ENCODE measurements at places on chromosomes 13 and 19.

- no peak for DNase-seq
Measured at GRCh38 chr13:107743526-107743925, 471.8 kb downstream of the LIG4 start.

DNA sequence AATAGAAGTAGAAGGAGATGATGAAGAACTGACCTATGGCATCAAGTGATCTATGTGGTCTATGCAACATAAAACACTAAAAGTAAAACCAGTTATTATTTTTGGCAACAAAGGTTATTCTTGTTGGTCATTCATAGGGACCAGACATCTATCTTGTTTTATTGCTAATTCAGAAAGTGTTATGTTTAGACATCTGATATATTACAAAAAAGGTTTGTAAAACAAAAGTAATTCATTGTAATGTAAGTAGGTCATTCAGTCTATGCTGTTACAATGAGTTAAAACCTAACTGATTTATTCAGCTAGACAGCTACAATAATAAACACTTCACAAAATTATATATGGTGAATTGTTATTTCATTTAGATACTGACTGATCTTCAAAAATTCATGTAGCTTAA is 461.9 kb downstream of the PCDH17 start:
- no peak for DNase-seq

DNA sequence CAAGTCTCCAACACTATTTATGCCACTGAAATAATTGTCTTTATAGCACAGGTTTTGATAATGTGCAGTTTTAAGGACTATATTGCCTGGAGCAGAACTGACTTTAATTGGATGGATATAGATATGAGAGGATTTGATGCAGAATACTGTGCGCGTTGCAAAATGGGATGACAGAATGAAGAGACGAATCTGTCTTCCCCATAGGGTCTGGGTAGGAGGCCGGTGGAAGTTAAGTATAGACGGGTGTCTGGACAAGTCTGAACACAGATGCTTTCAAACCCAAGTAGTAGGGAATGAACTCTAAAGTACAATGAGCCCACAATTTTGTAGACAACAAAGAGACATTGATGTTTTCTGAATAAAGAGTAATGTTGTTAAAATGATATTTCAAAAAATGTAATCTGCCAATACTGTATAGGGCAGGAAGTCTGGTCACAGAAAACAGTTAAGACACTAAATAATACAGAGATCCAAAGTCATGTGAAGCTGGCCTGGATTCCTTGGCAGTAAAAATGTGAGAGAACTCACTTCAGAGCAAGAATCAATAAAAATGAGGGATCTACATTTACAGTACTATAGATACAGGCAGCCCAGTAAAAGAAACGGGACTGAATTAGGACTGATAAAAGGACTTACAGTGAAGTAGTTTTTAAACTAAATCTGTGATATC is 125.5 kb downstream of the ENOX1 start:
- DNase-seq, result no peak

GRCh38 chr13:33721724-33722123 is 96.2 kb upstream of the RFC3 start:
- DNase-seq, result no peak

- no peak for DNase-seq
Measured at GRCh38 chr13:33139780-33140535, 123.7 kb downstream of the KL start.

DNA sequence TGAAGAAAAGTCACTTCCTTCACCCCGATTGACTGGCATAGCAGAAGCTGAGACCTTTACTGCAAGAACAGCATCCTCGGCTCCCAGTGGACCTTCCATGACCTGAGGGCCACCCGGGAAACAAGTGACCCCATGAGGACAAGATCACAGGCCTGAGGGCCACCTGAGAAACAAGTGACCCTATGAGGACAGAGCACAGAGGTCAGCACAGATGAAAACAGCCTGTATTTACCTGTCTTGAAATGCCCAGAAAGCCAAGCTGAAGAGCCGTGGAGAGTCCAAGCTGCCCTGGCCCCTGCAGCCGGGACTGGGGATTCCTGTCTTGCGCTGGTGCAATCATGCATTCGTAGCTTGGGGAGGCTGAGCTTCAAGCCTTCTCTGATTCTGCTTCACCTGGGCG is 114.2 kb upstream of the SPACA7 start:
- no peak for DNase-seq

DNA sequence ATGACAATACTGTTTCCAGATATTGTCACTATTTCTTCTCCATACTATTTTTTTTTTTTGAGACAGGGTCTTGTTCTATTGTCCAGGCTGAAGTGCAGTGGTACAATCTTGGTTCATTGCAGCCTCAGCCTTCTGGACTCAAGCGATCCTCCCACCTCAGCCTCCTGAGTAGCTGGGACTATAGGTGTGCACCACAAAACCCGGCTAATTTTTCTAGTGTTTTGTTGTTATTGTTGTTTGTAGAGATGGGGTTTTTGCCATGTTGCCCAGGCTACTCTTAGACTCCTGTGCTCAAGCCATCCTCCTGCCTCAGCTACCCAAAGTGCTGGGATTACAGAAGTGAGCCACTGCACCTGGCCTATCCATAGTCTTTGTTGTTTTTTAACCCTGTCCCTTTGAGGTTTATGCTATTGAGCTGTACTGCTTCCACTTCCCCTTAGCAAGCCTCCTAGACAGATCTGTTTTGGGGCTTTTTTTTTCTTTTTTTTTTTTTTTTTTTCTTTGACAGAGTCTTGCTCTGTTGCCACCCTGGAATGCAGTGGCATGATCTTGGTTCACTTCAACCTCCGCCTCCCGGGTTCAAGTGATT is 27.6 kb upstream of the MAP3K10 start:
- no peak for DNase-seq
